Ovary (tissue), 10 donors: ENCODE measurements at places on chromosomes 1 and 21. TPM values are rescaled to one million over a fixed set of nuclear protein-coding genes. Genes with fewer than 3 reads are reported as not detected.
A peak's percentile ranks its signal among the peaks of the same experiment; 100 is the strongest.

Gene HSF2BP
- total RNA-seq, result 0.69 TPM

- DNase-seq, result no peak
Measured at GRCh38 chr1:228390649-228391048, 16.0 kb downstream of the TRIM11 start.

GRCh38 chr1:22507587-22507986 is 55.7 kb upstream of the EPHA8 start:
- DNase-seq, result no peak

- no peak for DNase-seq
Measured at GRCh38 chr1:174191349-174191862, 32.1 kb downstream of the RABGAP1L start.

DNA sequence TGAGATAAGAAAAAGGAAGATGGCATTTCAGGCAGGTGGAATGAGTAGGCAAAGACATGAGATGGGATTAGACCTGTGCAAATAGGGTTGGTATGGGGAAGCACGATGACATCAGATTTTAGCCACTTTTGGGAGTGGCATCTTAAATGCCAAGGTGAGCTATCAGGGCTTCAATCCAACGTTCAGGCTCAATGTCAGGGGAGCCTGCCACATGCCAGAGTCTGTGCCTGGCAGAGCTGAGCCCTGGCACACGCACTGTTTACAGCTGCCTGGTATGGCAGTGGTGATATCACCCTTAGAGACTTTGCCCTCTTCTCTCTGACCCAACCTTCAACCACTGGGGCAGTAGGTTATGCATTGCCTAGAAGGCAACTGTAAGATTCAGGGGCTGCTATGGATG is 1.1 kb upstream of the GUCA2B start:
- DNase-seq, result no peak

Gene KRTAP21-2
- total RNA-seq, result not detected

Gene SLFNL1
- total RNA-seq, result 0.59 TPM

Gene VWA5B1
- not detected for total RNA-seq

DNA sequence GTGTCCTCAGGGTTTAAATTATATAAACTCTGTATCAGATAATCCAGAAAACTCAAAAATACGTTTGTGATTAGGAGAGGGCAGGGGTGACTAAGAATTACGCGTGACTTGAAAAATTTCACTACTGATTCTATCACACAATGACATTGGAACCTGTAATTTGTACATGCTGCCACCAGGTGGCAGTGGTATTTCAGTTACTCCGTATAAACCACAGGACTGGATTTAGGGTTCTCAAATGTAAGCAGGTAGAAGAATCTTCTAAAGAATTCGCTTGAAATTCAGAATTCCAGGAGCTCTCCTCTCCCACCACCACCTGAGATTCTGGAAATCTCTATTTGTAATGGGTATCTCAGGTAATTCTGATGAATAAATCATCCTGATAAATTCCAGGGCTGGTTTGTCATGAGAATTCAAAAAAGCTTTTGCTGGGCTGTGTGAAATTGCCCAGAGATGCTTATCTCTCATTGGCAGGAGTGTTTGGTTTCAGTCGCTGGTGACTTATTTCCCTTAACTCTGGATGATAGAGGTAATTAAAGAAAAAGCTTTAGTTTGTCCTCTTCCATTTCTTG is 1.7 kb upstream of the KRTAP7-1 start:
- DNase-seq, result no peak

GRCh38 chr21:45769294-45769693 is 125.8 kb downstream of the PCBP3 start:
- no peak for DNase-seq

GRCh38 chr1:37083603-37084002 is 49.3 kb upstream of the GRIK3 start:
- DNase-seq, result no peak

GRCh38 chr1:109671067-109671466 is 3.2 kb downstream of the GSTM2 start:
- DNase-seq, result no peak

- DNase-seq, result no peak
Measured at GRCh38 chr1:230385158-230385450, 41.0 kb downstream of the PGBD5 start.

DNA sequence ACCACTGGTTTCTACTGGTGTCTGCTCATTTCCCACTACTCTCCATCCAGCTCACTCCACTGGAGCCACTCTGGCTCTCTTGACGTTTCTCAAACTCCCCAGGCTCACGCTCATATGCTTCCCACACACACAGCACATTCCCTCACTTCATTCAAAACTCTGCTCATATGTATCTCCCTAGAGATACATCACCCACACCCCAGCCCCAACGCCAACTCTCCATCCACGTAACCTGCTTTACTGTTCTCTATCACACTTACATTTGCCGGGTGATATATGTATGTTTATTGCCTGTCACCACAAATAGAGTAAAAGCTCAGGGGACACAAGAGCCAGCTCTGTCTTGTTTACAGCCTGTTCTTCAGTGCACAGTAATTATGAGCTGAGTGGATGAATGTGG is 22.2 kb downstream of the EBNA1BP2 start:
- no peak for DNase-seq

Gene TENT5C
- total RNA-seq, result 6.9 TPM

- peak; percentile 81 for DNase-seq
Measured at GRCh38 chr1:10530281-10530740, 55.6 kb downstream of the PEX14 start.
